ENCODE measurements at places on chromosomes 2 and 18.

GRCh38 chr2:185643434-185643833 lies 95.2 kb upstream of the FSIP2 start:
- DNase-seq: no peak

DNA sequence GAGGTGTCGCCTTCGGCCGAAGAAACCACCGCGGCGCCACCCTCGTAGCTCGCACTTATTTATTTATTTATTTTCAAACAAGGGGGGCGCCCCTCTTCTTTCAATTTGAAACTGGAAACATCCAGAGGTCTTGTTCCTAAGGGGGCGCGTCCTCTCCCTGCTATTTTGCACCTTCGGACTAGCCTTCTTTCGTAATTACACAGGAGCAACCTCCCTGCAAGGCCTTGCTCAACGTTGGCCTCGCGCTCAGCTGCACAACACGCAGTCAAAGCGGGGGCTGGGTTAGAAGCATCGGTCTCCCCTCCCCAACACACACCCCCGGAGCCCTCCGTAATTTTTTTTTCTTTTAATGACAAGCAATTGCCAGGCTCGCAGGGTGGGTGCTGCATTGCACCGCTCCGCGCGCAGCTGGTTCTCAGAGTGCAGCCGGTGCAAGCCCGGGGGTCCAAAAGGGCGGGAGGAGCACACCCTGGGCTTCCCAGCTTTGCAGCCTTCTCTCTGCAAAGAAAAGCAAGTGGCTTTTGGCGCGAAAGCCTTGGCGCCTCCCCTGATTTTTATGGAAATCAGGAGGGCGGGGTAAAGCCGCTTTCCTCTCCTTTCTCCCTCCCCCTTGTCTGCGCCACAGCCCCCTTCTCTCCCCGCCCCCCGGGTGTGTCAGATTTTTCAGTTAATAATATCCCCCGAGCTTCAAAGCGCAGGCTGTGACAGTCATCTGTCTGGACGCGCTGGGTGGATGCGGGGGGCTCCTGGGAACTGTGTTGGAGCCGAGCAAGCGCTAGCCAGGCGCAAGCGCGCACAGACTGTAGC lies at the start of gene MYCN:
MYCN (plus strand) TSS at position 697 of the 807 bp plus-strand sequence. CDS start 1,515 bp downstream, outside the sequence.
- peak; percentile 52 for DNase-seq

DNA sequence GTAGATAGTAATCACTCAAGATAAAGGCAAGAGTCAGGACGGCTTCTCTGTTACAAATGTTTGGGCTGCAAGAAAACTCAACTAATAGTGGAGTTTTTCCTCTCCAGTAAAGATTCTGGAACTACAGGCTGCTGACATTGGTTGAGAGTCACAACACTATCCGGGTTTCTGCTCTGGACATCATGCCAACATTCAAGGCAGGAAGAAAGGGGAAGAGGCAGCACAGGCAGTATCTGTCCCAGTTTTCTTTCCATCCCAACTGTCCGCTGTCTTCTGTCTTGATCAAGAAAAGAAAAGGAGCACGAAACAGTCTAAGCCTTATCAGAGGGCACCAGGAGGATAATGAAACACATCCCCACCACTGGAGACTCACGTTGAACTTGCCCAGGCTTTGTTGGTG lies 132.1 kb downstream of the MAIP1 start:
- DNase-seq: no peak

DNA sequence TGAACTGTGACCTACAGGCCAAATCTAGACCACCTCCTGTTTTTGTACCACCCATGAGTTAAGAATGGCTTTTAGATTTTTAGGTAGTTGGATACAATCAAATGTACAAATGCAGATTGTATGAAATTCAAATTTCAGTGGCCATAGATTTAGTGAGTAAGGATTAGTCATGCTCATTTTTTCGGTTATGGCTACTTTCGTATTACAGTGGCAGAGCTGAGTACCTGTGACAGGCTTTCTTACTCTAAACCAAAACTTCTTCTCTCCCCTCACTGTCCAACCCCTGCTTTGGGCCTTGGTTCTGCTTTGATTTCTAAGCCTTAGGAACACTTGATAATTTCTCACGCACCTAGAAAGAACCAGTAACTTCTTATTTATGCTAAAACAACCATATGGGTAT lies 82.1 kb downstream of the CDC42EP3 start:
- no peak for DNase-seq

DNA sequence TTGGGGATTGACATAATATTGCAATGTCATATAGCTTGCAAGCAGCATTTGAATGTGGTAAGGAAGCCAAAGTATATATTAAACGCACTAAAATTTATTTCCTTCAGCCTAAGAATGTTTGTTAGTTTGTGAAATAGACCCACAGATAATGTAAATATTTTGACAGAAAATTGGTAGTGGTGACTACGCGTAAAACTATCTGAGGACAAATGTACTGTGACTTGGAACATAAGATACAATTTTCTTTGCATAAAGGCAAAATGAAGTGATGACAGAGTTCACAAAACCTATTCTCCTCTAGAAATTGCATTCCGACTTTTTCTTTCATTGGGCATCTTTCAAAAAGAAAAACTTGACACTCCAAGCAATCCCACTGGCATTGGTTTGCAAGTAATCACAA lies 411.1 kb upstream of the LRATD1 start:
- no peak for DNase-seq

- DNase-seq: no peak
Observed at GRCh38 chr2:31244101-31244500, 10.1 kb downstream of the EHD3 start.

DNA sequence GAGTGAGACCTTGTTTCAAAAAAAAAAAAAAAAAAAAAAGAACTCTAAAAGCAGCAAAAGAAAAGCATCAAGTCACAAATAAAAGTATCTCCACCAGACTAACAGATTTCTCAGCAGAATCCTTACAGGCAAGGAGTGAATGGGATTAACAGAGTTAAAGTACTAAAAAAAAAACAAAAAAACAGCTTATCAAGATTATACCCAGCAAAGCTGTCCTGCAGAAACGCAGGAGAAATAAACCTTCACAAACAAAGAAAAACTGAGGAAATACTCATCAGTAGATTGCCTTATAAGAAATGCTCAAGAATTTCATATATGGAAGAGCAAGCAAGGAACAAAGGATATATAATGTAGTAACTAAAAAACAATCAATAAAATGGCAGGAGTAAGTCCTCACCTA lies 35.6 kb downstream of the USP34 start:
- DNase-seq: no peak

GRCh38 chr2:66925128-66925527 lies 472.0 kb upstream of the ETAA1 start:
- no peak for DNase-seq

DNA sequence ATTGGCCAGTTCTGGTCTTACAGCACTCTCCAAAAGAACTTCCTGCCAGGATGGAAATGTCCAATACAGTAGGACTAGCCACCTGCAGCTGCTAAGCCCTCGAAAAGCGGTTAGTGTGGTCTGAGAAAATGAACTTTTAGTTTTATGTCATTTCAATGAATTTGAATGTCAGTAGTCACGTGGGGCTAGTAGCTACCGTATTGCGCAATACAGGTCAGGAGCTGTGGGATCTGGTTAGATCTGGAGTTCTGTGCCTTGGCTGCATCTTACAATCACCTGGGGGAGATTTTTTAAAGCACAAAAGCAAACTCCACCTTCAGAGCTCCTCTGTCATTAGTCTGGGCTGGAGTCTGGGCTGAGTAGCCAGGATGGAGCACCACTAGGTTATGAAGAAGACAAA lies 35.9 kb downstream of the C1QL2 start:
- DNase-seq: no peak

DNA sequence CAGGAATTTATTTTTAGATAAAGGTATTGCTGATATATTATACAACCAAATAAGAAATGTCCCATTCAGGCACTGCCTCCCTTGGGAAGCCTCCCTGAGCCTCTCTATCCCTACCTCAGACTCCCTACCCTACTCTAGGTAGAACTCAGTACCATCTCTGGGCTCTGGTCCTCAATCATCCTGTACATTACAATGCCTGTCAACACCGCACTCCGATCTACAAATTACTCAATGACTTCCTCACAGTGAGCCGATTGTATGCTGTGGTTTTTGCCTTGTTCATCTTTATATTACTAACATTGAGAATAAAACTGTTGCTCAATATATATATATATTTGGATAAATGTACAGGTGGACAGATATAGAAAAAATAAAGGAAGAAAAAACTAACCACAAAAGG lies 207.5 kb downstream of the STK39 start:
- DNase-seq: no peak

GRCh38 chr2:13539296-13539695 lies 822.6 kb downstream of the TRIB2 start:
- no peak for DNase-seq

- no peak for DNase-seq
Observed at GRCh38 chr2:20421988-20422370, 24.9 kb upstream of the RHOB start.

DNA sequence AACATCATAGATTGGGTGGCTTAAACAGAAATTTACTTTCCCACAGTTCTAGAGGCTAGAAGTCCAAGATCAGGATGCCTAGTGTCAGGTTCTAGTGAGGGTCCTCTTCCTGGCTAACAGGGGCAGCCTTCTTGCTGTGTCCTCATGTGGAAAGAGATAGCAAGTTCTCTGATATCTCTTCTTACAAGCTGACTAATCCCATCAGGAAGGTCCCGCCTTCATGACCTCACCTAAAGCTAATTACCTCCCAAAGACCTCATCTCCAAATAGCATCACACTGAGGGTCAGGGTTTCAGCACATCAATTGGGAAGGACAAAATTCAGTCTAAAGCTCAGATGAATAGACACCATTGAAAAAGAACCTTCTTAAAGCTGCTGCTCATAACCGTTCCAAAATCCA lies 22.9 kb downstream of the ACVR1 start:
- DNase-seq: no peak

DNA sequence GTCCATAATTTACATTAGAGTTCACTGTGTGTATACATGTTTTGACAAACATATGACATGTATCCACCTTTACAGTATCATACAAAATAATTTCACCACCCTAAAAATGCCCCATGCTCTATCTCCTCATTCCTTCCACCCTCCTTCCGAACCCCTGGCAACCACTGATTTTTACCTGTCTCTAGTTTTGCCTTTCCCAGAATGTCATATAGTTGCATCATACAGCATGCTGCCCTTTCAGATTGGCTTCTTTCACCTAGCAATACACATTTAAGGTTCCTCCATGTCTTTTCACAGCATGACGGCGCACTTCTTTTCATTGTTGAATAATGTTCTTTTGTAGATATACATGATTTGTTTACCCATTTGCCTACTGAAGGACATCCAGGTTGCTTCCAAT lies 10.4 kb downstream of the LRPPRC start:
- no peak for DNase-seq

- DNase-seq: no peak
Observed at GRCh38 chr2:108409768-108410167, 32.0 kb downstream of the SULT1C4 start.

DNA sequence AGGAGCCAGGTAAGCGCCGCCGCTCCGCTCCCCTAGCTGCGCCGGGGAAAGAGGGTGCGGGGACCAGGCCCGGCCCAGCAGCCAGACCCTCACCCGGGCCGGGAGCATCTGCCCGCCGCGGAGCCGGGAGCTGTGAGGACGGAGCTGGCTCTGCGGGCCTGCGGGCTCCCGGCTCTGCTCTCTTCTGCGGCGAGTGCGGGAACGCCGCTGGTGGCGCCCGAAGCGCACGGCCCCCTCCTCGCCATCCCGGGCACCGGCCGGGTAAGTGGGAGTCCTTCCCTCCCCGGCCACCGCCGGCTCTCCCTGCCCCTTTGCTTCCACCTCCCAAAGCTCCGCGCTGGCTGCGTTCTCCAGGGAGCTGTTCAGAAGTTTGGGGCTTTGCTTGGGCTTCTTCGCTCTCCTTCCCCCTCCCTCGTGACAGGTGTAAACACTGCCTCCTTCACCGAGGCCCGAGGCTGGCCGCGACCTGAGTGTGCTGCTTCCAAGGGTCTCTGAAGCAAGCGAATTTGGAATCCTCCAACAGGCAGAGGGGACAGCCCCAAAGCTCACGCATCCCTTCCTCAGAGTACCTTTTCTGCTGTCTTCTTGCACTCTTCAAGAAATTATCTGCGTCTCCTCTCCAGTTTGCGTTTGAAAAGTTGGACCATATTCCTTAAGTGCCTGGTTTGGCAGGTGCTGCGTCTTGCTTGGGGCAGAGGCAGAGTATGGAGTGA lies 632 bp downstream of the AFTPH start:
- DNase-seq: peak; percentile 56

- no peak for DNase-seq
Observed at GRCh38 chr2:191637182-191638078, 40.5 kb upstream of the NABP1 start.

DNA sequence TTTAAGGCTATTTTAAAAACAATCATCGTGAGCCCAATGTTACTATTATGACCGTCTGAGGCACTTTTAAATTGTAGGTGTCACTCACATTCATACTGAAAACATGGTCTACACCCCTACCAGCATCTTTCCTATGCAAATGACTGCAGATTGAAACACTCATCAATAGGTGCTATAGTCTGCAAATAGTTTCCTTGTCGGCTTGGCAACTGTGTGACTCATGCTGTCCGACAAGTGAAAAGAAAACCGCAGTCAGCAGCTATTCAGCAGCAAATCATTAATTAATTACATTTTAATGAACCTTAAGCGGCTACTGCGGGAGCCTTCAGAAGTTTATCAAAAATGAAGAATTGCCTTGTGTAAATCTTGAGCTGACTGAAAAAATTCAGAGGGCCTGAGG lies 134.4 kb downstream of the FIGN start:
- no peak for DNase-seq

DNA sequence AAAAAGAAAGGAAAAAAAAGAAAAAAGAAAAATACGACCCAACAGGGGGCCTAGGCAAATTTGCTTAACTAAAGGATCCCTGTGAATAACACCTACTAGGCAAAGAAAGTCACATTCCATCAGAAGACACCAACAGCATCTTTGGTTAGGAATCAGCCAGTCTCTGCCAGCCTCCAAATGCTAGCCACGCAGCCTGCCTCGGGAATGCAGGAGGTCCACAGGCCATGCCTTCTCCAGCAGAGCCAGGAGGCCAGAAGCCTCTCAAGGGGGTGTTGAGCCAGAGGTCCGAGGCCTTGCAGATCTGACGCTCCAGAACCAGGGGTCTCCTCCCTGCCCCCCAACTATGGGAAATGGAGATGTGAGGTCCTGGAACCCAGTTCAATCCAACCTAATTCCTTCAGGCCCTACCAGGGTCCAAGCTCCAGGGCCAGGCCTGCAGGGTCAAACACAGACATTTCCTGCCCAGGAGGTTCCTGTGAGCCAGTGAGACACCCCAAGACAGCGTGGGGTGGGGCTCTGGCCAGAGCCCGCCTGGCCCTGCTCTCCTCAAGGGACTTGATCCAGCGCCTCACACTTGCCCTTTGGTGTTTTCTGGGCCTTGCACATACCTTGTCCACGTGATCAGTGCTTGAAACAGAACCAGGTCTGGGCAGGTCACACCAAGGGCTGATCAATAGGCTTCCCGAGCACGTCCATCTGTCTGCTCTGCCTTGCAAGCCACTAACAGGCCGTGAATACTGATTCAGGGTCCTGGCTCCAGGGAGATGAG lies 289.6 kb upstream of the ID2 start:
- no peak for DNase-seq

- DNase-seq: no peak
Observed at GRCh38 chr2:179602452-179602851, 259.0 kb downstream of the ZNF385B start.
